ENCODE measurements at places on chromosomes 1 and 21.

DNA sequence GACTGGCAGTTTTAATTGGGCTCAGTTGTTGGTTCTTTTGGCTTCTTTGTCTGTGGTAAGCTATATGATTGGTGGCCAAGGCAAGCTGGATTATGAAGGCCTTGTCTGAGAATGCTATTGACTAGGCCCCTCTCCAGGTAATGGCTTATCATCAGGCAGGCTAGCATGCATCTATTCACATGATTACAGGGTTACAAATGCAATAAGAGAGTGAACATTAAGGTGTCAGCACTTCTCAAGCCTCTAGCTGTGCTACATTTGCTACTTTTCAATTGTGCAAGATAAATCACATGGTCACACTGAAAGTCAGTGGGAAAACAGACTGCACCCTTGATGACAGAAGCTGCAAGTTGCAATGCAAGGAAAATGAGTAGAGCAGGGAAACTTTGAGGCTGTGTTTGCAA, 550.9 kb upstream of the TMPRSS15 start:
- no peak for DNase-seq

DNA sequence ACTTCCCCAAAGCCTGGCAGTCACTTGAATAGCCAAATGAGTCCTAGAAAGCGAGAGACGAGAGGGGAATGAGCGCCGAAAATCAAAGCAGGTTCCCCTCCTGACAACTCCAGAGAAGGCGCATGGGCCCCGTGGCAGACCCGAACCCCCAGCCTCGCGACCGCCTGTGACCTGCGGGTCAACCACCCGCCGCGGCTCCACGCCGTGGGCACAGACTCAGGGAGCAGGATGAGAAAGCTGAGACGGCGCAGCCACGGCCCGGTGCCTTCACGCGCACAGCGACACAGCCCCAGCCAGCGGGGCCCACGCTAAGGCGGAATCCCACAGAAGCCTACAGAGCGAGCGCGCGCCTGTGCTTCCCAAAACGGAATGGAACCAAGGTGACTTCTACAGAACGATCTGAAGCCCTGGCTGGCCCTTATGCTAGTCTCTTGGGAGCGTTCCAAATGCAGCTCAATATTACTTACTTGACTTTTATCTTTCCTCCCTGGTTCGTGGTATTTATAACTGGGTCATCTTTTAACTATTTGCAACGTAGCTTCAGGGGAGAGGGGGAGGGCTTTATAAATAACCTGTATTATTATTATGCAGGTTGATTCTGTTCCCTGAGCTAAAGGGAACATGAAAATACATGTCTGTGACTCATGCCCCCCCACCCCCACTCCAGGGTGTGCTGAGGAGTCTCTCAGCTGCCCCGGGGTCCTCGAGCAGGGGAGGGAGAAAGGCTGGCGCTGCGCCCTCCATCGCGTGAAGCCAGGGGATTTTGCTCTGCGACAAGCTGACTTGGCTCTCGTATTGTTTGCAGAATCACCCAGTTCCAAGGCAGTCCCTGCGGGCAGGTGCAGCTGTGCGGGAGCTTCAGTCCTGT, 1.7 kb downstream of the TSPEAR start:
- no peak for DNase-seq

GRCh38 chr1:72438270-72438669, 155.9 kb upstream of the NEGR1 start:
- DNase-seq: no peak

GRCh38 chr1:167486090-167486824, 32.1 kb downstream of the CD247 start:
- DNase-seq: no peak

GRCh38 chr1:202968895-202969295, 1.8 kb upstream of the CYB5R1 start:
- no peak for DNase-seq

DNA sequence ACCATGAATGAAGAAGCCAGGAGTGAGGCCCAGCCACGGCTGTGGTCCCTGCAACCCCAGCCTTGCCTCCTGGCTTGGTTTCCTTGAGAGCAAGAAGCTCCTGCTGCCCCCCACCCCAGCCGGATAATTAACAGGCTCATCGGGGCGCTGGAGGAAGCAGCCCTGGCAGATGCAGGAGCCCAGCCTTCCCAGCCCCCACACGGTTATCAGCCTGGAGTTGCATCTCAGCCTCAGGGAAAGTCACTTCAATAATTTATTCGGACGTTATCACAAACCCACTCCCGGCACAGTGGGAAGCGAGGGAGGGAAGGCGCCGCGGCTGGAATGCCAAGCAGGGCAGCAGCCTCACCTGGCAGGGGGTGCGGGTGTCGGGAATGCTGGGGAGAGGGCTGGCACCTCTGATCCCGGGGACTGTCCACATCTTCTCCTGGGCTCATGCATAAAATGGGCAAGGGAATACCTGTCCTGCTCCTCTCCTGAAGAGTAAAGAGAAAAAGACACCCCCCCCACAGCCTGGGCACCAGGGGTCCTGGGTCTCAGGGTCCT, 43.3 kb upstream of the LRP8 start:
- no peak for DNase-seq

DNA sequence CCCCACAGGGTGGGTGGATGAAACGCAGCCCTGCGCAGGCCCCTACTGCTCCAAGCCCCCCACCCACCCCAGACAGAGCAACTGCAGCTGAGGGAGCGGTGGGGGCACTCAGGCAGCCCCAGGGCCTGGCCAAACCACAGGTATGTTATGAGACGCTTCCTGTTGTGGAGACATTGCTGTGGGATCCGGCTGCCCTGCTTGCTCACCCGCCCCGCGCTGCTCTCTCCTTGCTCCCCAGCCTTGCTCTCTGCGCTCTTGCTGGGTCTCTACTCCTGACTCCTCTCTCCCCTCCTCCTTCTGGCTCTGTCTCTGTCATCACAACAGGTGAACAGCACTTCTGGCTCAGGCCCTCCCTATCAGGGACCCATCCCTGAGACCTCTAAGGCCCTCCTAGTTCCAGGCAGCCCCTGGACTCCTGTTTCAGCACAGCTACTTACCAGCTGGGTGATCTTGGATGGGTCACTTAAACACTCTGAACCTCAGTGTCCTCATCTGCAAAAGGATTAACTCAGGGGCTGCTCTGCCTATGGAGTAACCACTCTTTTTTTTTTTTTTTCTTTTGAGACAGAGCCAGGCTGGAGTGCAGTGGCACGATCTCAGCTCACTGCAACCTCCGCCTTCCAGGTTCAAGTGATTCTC, 15.9 kb downstream of the COL8A2 start:
- DNase-seq: no peak

- DNase-seq: no peak
These were observed 23.6 kb upstream of the SPSB1 start for GRCh38 chr1:9269078-9269501.

- no peak for DNase-seq
These were observed 58.2 kb downstream of the DNTTIP2 start for GRCh38 chr1:93820554-93821422.

DNA sequence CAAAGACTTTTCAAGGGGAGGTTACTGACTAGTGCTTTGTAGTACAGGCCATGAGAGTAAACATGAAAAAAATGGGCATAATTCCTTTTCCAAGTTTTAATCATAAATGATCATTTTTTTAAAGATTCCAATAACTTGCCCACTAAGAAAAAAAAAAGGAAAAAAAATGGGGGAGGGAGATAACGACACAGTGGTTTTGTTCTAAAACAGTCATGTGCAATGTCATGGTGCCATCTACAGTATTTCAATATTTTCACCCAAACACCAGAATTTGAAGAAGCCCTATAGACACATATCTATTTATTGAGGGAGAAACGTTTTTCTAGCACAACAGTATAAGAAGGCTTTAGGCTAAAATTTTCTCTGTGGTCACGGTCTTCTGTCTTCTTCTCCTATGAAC, 250.2 kb downstream of the LTN1 start:
- DNase-seq: no peak

GRCh38 chr1:90721210-90722194, 4.4 kb upstream of the BARHL2 start:
- no peak for DNase-seq

GRCh38 chr1:195934817-195935553, 673.3 kb downstream of the KCNT2 start:
- DNase-seq: no peak
